ENCODE measurements at places on chromosomes 7 and 10. TPM values are rescaled to one million over a fixed set of nuclear protein-coding genes. Genes with fewer than 3 reads are reported as not detected.

Gene SPAM1
- not detected for total RNA-seq

- DNase-seq, result no peak
Measured at GRCh38 chr10:68576118-68576517, 16.0 kb downstream of the TET1 start.

GRCh38 chr7:44674381-44674780 is 68.0 kb downstream of the OGDH start:
- no peak for DNase-seq

DNA sequence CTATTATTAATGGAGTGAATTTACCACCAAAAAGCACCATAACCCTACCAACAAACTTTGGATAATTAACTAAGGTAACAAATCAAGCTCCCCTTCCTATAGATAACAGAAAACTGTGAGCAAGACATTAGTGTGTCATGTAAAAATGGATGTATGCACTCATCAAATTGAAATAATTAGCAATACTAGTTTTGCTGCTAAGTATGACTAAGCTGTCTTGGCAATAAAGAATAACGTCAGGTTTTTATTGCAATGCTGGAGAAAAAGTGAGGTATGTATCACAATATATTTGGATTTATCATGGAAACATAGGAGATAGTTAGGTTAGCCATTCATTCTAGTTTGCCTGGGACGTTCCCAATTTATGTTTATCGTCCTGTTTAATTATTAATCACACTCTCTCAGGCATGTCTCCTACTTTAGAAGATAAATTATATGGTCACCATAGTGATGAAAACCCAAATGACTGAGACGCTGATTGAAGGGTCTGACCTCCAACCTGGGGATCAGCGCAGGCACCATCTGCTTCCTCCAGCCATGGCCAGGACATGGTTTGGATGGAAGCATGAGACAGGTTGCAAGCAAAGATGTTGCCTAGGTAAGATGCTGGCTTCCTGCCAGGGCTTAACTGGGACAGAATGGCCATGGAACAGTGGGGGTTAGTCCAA is 125.6 kb downstream of the FANK1 start:
- DNase-seq, result no peak

- DNase-seq, result no peak
Measured at GRCh38 chr10:48598243-48598935, 6.5 kb downstream of the ARHGAP22 start.

Measured in RPMI7951 (cell line).